ENCODE measurements at places on chromosomes 4 and X.

GRCh38 chr4:152848508-152848907, 68.8 kb downstream of the ARFIP1 start:
- no peak for DNase-seq

- no peak for DNase-seq
Measured at GRCh38 chrX:40483502-40483901, 97.3 kb upstream of the ATP6AP2 start.

DNA sequence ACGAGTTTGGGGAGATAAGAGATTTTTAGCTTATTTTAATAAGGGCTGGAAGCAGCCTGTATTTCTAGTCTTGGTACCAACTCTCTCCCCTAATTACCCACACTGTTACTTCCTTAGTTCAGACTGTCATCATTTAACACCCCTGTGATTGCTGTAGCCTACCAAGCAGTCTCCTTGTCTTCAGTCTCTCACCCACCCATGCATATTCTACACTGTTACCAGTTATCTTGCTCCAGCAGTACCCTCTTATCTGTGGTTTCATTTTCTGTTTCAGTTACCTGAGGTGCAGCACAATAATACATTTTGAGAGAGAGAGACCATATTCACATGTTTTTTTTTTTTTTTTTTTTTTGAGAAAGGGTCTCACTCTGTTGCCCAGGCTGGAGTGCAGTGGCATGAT, 80.2 kb downstream of the DIAPH2 start:
- no peak for DNase-seq

- no peak for DNase-seq
Measured at GRCh38 chr4:159212675-159213293, 109.9 kb downstream of the RAPGEF2 start.

- DNase-seq = no peak
Measured at GRCh38 chrX:35741142-35741541, 57.0 kb upstream of the MAGEB16 start.

DNA sequence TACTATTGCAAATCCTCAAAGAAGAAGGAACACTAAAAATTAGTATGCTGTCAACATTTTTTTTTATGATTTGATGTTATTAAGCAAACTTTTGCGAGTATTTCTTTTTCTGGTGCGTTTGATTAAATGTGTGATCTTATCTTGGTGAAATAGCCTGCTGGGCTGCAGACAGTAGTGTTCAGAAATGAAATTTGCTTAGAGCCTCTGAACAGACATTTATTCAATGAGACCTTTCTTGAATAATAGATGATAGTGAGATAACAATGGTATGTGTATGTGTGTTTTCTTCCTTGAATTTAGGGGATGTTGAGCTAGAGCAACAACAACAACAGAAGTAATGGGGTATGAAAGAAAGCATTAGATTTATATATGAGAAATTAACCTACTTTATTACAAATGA, 12.7 kb downstream of the ADGRL3 start:
- no peak for DNase-seq

GRCh38 chr4:113383111-113383785, 333.8 kb downstream of the ANK2 start:
- peak; percentile 65 for DNase-seq

DNA sequence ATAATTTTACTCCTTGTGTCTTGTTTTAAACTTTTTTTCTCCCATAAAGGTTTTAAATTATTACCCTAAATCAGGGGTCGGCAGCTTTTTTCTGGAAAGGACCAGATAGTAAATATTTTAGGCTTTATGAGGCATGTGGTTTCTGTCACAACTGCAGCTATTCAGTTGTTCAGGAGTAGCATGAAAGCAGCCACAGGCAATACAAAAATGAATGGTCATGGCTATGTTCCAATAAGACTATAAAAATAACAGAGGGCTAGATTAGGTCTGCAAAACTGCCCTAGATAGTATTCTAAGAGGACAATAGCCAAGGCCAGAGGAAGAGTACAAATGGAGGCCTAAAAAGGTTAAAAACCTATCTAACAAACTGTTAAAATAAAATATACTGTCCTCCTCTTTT, 24.6 kb downstream of the HERC5 start:
- DNase-seq = no peak

DNA sequence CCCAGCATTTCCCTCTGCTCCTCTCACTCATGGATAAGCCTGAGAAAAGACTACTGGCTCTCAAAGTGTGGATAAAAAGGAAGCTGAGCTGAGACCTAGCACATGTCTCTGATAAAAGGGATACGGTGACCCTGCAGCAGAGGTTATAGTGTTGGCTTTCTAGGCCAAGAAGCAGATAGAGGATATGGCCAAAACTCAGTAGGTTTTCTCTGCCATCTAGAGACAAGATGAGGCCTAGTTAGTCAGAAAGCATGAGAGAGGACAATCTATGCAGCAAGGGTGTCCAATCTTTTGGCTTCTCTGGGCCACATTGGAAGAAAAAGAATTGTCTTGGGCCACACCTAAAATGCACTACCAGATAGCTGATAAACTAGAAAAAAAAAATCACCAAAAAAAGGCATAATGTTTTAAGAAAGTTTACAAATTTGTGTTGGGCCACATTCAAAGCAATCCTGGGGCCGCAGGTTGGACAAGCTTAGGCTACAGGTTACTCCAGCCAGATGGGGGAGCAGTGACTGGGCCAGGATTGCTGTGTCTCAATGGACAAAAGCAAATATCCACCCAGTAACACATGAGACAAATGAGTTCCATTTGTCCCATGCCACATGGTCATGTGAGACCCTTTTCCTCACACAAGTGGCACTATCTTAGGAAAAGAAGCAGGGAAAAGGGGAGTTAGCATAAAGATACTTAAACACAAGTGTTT, 411.4 kb downstream of the INPP4B start:
- DNase-seq = no peak

DNA sequence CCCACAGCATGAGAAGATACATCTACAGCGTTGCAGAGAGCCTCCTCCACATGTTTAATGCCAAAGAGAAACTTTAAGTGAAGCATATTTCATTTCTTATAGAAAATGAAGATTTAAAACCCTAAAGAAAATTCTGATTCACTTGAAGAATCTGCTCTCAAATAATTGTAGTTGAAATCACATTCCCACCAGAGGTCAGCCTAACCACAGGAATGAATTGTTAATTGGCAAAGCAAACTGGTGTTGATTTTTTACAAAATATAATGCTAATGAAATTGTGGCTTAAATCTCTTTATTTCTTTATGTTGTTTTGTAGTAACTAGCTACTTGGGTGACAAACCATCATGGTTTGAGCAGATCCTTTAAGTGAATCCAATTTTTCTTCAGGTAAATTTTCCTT, 31.1 kb upstream of the WDR17 start:
- peak; percentile 65 for DNase-seq

DNA sequence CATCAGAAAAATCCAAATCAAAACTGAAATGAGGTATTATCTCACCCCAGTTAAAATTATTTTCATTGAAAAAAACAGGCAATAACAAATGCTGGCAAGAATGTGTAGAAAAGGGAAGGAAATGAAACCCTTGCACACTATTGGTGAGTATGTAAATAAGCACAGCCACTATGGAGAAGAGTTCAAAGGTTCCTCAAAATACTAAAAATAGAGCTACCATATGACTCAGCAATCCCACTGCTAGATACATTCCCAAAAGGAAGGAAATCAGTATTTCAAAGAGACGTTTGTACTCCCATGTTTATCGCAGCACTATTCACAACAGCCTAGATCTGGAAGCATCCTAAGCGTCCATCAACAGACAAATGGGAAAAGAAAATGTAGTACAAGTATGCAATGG, 932.4 kb downstream of the PCDH18 start:
- DNase-seq = no peak

GRCh38 chr4:84529169-84529751, 30.2 kb upstream of the NKX6-1 start:
- DNase-seq = peak; percentile 59

DNA sequence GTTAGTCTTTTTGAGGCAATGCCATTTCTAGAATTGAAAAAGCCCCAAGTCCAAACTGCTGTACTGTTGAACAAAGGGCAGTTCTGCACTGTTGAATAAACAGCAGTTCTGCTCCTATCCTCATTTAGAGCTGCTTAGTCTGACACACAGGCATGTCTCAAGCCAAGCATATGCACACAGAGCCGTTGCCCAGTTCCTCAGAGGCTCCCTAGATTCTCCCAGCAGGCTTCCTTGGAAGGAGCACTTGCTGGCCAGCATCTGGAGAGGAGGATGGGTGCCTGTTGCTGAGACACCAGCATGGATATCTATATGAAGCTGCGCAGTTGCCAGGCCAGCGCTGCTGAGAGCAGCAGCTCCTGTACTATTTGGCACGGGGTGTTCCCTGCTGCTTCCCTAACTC, 138.3 kb upstream of the USP38 start:
- DNase-seq = no peak

DNA sequence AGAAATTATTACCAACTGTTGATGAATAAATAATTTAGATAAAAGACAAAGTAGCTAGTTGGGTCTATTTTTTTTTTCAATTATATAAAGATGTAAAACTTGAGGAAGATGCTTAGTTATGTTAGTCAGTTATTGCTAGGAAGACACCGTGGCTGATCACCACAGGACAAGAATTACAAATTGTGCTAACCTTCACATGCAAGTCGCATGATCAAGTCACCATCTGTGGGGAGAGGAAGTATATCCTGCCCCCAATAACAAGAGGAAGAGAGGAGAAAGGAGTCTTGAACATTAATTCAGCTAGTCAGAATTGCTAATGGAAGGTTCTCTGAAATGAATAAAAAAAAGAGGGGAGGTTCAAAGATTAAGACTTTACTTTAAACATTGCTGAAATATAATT, 52.3 kb downstream of the CPEB2 start:
- DNase-seq = no peak

DNA sequence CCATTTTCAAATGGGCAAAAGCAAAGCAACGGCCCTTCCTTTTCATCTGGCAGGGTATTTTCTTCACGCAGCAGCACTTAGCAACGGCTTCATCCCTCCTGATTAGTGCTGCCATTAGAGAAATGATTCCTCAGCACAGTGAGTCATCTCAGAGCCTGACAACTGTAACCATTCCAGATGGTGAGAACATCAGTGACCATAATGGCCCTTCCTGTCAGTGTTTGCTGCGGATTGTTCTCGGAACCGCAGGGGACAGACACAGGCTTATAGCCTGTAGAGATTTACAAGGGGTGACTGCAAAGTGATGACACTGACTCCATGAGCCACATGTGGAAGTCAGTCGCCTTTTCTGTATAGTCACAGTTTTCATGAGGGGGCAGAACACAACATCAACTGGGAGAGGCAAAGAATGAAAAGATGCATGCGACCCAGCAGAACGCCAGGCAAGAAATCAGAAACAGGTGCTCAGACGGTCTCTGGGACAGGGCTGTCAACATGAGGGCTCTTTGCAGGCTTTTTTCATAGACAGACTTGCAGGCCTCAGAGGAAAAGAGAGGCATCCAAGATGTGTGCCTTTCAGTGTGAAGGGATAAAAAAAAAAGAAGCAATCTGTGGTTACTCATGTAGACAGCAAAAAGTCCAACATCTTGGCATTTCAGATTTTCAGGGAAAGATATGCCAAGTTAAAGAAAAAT, 69.9 kb upstream of the FBXW7 start:
- DNase-seq = peak; percentile 60

DNA sequence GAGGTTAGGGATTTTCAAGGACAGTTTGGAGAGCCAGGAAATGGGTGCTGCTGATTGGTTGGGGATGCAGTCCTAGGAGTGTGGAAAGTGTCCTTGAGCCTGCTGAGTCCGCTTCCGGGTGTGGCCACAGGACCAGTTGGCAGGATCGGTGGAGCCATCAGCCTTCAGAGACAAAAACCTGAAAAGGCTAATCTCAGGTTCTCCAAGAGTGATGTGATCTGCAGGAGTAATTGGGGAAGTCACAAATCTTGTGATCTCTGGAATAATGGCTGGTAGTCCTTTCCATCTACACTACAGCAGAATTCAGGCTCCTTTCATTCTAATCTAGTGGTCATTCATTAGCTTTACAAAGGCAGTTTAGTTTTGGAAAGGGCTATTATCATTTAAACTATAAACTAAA, 55.9 kb upstream of the BMP2K start:
- DNase-seq = no peak

DNA sequence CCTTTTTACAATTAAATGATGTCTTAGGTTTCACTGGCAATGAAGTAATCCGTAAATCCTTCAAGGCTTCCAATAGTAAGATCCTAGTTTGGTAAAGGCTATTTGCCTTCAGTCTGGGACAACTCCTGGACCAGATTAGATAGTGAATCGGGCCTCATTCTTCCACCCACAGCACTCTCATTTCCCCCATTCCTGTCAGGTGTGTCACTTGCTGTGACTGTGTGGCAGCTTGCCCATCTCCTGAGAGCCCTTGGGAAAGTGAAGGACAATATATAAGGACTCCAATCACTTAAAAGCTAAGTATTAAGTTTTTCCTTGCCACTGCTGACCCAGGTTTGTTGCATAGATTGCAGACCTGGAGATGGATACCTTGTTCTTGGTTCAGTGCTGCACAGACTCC, 3.3 kb upstream of the GASK1B start:
- no peak for DNase-seq

DNA sequence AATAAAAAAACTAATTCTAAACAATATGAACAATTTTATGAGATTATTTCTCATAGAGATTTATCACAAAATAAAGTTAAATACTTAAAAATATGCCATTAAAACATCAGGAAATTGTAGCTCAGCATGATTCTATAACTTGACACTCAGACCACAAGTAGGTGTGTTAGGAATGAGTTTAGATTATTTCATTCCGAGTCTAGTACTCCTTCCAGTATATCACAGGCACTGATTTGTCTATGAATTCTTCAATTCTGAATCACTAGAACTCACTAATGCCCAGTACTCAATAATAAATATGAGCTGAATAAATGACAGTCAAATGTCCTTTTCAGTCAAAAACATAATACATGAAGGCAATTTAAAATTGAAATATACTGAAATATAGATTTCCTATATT, 22.2 kb downstream of the BOD1L1 start:
- DNase-seq = no peak

DNA sequence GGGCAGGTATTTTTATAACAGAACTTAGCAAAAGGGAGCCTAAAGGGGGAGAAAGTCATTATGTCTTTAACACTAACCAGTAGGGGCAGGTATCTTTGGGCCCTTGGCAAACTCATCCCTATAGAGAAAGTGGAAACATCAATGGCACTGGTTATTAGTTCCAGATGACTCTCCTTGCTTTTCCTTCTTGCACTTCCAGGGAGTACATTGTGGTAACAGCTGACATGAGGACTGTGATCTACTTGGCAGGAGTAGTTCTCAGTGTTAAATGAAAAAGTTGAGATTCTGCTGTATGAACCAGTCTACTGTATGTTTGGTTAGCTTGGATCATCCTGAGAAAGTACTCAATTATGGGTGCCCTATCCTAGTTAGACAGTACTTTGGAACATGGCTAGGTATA, 93.6 kb downstream of the ATXN3L start:
- no peak for DNase-seq

- DNase-seq = peak; percentile 68
Measured at GRCh38 chrX:11427453-11428071, 134.3 kb downstream of the AMELX start.

DNA sequence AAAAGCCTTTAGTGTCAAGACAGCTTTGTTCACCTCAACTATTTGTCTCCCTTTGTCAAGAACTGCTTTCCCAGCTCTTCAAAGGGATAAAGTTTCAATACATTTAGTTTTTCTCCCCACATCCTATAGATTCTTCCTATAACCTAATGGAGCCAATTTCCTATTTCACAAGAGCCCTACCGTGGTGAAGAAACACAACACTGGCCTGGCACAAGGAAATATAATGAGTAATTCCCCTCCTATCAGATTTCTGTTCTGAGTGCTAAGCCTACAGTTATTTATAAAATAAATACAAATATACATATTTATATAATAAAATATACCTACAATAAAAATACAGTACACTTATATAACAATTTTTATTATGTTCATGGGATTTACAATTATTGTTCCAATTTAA, 89.9 kb downstream of the SHISA3 start:
- DNase-seq = no peak

Measured in eye (tissue), 1 donor.